ENCODE measurements at places on chromosomes 6 and 20.

GRCh38 chr20:41379551-41379950 is 12.9 kb upstream of the EMILIN3 start:
- peak; percentile 6 for DNase-seq

GRCh38 chr20:32189691-32190615 is 17.6 kb downstream of the PLAGL2 start:
- peak; percentile 42 for DNase-seq

GRCh38 chr6:14614631-14615030 is 497.1 kb downstream of the CD83 start:
- no peak for DNase-seq

DNA sequence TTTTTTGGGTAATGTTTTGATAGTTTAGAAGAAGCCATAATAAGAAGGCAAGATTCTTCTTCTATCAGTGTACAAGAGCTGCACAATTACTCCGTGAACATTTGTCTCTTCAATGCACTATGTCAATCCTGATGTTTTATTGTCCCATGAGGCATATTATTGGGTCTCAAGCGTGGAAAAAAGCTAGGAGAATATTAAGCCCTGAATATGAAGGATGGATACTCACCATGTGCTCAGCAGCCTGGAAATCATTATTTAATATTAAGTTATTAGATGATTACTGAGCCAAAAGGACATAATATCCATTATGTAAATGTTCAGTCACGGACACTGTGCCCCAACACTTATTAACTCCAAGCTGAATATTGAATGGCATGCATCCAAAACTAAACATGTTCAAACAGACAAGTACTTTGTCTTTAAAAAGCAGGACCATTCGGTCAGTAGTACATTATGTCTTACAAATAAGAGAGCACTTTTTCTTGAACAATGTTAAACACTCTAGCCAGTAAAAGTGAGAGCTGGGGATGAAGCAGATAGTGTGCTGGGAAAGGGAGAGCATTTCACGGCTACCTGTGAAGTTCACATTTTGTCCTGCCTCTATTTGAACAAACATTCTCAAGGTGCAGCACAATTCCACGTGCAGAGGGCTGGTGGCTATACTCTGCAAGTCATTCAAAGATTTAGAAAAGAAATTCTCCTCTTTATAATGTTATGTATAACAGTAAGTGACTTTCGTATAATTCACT is 70.6 kb upstream of the CNR1 start:
- DNase-seq = no peak

- DNase-seq = peak; percentile 85
Observed at GRCh38 chr6:55047451-55048044, 126.8 kb upstream of the HCRTR2 start.

- no peak for DNase-seq
Observed at GRCh38 chr6:35203152-35203670, 10.5 kb upstream of the SCUBE3 start.

- no peak for DNase-seq
Observed at GRCh38 chr6:145648149-145648548, 87.2 kb downstream of the EPM2A start.

GRCh38 chr6:160737934-160738333 is 35.9 kb downstream of the PLG start:
- no peak for DNase-seq

GRCh38 chr6:117446861-117447260 is 21.1 kb upstream of the ROS1 start:
- DNase-seq = no peak

GRCh38 chr6:73722318-73723060 is 26.5 kb downstream of the CD109 start:
- peak; percentile 92 for DNase-seq

- no peak for DNase-seq
Observed at GRCh38 chr6:43091436-43091991, 15.4 kb downstream of the PTK7 start.

DNA sequence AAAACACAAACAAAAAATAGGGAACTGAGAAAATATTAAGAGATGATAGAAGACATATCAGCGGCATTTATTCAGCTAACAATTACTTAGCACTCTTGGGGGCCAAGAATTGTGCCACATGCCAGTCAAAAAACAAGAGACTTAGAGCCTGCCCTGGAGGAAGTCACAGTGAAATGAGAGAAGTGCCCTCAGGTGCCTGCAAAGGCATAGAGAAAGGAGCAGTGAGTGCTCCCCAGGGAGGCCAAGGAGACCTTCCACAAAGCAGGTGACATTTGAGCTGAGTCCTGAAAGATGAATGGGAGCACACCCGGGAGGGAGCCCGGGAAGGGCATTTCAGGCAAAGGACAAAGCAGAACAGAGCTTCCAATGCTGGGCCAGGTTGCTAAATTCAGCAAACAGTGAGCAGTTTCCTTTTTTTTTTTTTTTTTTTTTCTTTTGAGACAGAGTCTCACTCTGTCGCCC is 184.7 kb upstream of the JARID2 start:
- DNase-seq = peak; percentile 27

- DNase-seq = no peak
Observed at GRCh38 chr6:23410439-23410838, 715.6 kb upstream of the NRSN1 start.

GRCh38 chr6:75932067-75932466 is 140.4 kb downstream of the IMPG1 start:
- DNase-seq = no peak

DNA sequence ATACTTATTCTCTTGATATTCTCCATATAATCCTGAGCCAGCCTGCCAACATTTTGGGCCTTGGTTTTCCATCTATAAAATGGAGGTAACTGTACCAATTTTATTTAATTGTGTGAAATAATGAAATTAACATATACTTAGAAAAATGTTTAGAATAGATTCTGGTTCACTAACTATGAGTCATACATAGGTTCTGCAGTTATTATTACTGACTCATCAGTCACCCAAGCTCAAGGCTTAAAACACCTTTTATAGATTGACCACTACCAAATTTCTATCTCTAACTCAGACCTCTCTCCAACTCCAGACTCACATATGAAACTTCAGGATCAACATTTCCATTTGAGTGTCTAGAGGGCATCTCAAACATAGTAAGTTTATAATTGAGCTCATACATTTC is 1277.2 kb upstream of the GJE1 start:
- no peak for DNase-seq

DNA sequence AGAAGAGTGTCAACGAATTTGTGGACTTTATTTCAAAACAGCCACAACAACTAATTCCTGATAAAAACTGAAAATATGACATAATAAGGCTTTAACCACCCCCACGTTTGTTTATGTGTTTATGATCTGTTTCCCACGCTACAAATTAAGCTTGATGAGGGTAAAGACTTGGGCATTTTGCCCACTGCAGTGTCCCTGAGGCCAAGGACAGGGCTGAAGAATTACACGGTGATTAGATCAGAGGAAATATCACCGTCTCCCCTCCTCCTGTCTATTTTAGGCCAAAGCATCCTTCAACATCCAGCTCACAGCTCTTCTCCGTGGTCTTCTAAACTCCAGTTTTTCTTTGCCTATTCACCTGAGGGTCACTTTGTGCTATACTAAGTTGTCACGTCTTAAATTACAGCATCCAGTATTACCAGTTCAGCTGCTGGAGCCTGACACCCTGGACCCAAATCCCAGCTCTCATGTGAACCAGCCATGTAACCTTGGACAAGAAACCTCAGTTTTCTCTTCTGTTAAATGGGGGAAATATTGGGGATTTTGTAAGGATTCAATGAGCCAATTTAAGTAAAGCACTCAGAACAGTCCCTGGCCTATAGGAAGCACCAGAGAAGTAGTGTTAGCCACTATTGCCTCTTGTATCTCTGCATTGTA is 15.2 kb upstream of the ARFGEF2 start:
- no peak for DNase-seq

Data from suppressor macrophage treated with lipopolysaccharide for 4 hours (primary cell).